Stimulated activated CD4-positive, alpha-beta T cell treated with anti-CD3 and anti-CD28 coated beads, Interleukin-2, amount 100 ng/mL, for 48 hours (primary cell): ENCODE measurements at places on chromosomes 13 and 19.

GRCh38 chr13:85729296-85729695 is 69.9 kb downstream of the SLITRK6 start:
- no peak for DNase-seq

DNA sequence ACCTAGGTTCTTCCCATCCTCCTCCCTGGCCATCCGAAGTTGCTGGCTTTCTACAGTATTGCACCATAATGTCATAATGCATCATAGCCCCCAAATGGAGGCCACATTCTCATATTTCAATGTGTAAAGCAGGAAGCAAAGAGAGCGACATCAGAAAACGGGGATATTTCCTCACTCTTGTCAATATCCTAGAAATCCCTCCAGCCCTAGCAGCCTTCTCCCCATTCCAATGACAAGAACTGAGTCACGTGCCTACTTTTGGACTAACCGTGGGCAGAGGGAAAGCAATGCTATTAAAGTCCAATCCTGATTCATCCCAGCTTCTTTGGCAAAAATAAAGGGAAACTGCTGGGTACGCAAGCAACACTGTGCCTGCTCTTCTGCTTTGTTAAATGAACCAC is 4.3 kb upstream of the RAP2A start:
- no peak for DNase-seq

DNA sequence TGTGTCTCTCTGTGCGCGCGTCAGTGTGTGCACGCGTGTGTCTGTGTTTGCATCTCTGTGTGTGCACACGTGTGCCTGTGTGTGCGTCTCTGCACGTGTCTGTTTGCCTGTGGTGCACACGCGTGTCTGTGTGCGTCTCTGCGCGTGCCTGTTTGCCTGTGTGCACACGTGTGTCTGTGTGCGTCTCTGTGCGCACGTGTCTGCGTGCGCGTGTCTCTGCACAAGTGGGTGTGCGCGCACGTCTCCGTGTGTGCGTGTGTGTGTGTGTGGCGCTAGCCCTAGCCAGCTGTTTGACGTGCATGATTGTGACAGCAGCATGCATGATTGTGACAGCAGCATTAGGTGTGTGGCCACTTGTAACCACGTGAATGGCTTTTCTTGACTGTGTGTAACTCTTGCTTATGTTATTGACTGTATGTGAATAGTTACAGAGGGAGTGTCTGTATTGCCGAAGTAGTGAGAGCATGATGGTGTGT is 31.1 kb downstream of the ZNF146 start:
- no peak for DNase-seq

DNA sequence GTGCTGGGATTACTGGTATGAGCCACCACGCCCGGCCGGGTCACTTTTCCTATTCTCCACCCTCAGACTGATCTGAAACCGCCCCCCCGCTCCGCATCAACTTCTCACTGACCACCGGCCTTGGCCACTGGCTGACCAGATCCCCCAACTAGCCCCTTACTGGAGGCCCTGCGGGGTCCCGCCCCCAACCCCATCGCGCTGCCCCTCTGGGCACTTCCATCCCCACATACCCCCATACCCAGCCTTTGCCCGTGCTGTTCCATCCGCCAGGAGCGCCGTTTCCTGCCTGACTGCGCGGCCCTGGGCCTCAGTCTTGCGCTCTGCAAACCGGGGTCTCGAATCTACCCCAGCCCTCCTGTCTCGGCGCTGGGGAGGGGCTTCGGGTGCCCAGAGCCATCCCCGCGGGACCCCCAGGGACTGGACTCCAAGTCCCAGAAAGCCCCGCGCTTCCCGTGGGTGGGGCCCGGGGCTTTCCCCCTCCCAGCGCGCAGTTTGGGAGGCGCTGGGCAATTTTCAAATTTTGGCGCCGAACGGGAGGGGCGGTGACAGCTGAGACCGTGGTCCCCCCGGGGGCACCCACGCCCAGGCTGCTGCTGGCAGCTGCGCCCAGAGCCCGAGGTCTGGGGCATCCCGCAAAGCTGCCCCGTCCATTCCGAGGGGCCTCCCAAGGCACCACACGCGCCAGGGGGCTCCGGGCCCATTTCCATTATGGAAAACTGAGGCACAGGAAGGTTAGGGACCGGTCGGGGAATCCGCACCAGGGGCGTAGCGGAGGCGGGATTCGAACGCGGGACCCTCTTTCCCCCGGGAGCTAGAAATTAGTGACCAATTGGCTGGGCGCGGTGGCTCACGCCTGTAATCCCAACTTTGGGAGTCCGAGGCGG is 5.2 kb upstream of the LMNB2 start:
- DNase-seq = peak; percentile 75

GRCh38 chr13:81194362-81194761 is 853.4 kb upstream of the SPRY2 start:
- DNase-seq = no peak

GRCh38 chr13:79541426-79542049 is 60.6 kb downstream of the NDFIP2 start:
- no peak for DNase-seq

DNA sequence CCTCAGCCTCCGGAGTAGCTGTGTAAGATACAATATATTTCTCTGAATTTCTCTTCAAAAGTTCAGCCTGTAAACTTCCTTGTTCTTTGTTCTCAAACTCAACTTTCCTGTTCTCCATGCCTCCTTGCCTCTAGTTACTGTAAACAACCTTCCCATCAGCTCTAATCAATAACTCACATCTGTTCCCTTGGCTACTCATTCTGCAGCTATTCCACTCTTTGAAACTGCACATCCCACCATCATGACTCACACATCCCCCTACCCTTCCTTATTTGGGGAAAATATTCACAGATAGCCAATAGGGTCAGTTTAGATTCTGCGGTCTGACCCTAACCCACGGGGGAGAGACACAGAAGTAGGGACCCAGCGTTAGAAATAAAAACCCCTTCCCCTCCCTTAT is 2.0 kb downstream of the ZNF562 start:
- no peak for DNase-seq
